Head of caudate nucleus (tissue), 42 donors: ENCODE measurements at places on chromosomes 13 and 19.

- DNase-seq, result no peak
Observed at GRCh38 chr19:13629687-13630357, 123.5 kb upstream of the CACNA1A start.

GRCh38 chr13:27979765-27980279 is 8.7 kb downstream of the URAD start:
- no peak for DNase-seq

DNA sequence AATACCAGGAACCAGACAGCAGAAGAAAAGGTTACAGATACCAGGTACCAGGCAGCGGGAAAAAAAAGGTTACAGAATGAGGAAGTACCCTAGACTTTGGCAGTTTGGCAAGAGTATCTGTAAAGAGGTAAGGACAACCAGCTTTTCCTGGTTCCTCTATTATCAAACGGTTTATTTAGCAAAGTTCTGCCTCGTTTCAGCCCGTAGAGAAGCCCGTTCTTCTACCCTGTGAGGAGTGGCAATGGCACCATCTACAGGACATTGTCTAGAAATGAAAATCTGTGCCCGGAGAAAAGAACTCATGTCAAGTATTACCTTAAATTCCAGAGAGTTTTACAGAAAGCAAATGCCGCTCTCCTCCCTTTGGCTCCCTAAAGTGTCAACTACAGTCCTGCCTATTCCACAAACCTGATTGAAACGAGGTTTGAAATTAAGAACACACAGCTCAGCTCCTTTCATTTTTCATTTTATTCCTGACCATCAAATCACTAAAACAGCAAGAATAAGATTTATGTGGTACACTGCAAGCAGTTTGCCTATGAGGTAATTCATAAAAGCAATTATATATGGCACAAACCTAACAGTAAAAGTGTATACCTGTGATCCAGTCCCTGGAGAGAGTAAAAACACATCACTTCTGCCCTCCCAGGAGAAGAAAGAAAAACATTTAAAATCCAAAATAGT is 226.3 kb downstream of the SLC7A1 start:
- DNase-seq, result peak; percentile 59

GRCh38 chr13:28318496-28318895 is 176.4 kb downstream of the FLT1 start:
- DNase-seq, result no peak

DNA sequence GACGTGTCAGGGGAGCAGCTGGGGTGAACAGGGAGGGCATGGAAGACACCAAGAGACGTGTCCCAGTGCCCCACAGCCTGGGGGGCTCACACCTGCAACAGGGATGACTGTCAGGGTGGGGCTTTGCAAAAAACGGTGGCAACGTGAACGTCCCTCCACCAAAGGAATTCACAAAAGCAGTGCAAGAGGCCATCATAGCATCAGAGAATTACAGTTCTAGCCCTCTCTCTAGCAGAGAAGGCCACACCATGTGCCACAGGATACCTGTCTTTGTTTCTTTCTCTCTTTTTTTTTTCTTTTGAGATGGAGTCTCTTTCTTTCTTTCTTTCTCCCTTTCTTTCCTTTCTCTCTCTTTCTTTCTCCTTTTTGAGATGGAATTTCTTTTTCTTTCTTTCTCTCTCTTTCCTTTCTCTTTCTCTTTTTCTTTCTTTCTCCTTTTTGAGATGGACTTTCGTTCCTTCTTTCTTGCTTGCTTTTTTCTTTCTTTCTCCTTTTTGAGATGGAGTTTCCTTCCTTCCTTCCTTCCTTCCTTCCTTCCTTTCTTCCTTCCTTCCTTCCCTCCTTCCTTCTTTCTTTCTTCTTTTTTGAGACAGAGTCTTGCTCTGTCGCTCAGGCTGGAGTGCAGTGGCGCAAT is 17.1 kb upstream of the ATP11A start:
- no peak for DNase-seq
